ENCODE measurements at places on chromosomes 5 and 9. TPM values are rescaled to one million over a fixed set of nuclear protein-coding genes. Genes with fewer than 3 reads are reported as not detected.

The LCN1 gene
- not detected for total RNA-seq

The TBC1D9B gene
- total RNA-seq, result 143 TPM

The CBY3 gene
- total RNA-seq, result not detected

The CAMK4 gene
- 0.98 TPM for total RNA-seq

The UBAP2 gene
- total RNA-seq, result 32.1 TPM

GRCh38 chr9:14242150-14242805 is 71.7 kb downstream of the NFIB start:
- no peaks in the 10 kb centered on the region for H3K4me1 ChIP-seq
- no peaks in the 10 kb centered on the region for H3K27me3 ChIP-seq
- no peak for DNase-seq
- H3K36me3 ChIP-seq, result no peaks in the 10 kb centered on the region
- no peak overlapping the region for H3K27ac ChIP-seq

GRCh38 chr5:179319741-179320281 is 25.4 kb downstream of the ADAMTS2 start:
- no peak for DNase-seq
- H3K4me1 ChIP-seq, result no peaks in the 10 kb centered on the region
- H3K4me3 ChIP-seq, result no peak overlapping the region
- H3K36me3 ChIP-seq, result no peaks in the 10 kb centered on the region

DNA sequence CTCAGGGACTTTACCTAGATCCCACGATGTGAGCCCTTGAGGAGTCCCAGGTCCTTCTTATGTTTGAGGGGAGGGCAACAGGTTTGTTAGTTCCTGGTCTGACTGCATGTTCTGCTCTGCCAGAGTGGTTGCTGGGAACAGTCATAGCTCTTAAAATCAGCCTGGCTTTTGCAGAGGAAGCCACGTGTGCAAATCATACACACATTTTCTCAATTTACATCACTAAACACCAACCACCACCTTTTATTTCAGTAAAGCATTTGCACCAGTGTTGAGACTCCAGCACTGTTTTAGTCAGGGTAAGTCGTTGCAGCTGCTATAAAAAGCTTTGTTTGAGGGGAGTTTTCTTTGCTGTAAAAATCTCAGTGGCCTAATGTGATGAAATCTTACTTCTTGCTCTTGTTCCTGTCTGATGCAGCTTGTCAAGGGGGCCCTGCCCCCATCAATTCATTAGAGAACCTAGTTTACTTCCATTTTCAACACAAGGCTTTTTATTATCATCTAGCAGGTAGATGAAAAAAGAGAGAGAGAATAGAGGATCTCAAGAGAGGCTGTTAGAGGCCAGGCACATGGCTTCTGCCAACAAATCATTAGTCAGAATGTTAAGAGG is 70.3 kb upstream of the VCAN start:
- DNase-seq, result no peak
- no peak overlapping the region for H3K4me3 ChIP-seq
- no peaks in the 10 kb centered on the region for H3K27me3 ChIP-seq
- H3K4me1 ChIP-seq, result no peaks in the 10 kb centered on the region
- no peak overlapping the region for H3K27ac ChIP-seq

DNA sequence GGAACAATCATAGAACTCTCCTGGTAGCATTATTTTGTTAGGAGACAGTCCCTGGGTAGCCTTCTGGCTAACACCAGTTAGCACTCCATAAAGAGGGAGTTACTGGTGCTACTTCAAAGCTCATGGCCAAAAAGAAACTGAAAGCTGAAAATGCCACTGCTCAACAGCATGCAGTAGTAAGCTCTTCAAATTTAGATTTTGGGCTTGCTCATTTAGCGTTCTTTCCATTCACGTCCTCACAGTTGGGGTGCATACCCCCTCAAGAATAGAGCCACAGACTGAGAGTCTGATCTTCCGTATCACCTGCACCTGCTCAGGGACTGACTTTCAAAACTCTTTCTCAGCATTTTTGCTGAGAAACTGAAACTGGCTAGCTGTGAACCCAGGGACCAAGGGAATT is 24.7 kb downstream of the NTRK2 start:
- no peaks in the 10 kb centered on the region for H3K4me1 ChIP-seq
- peak overlapping the region; percentile 20 for H3K4me3 ChIP-seq
- no peaks in the 10 kb centered on the region for H3K36me3 ChIP-seq
- H3K27me3 ChIP-seq, result no peaks in the 10 kb centered on the region
- DNase-seq, result no peak
- H3K27ac ChIP-seq, result peak overlapping the region; percentile 8

All from breast epithelium (tissue), 4 donors.